NCI-H2171 treated with DMSO at 0.1 percent for 48 hours (cell line): ENCODE measurements at places on chromosomes 4 and X.

GRCh38 chr4:130067419-130067818 is 971.5 kb downstream of the C4orf33 start:
- DNase-seq = no peak

GRCh38 chrX:91066104-91066503 is 368.5 kb upstream of the PABPC5 start:
- DNase-seq = no peak

DNA sequence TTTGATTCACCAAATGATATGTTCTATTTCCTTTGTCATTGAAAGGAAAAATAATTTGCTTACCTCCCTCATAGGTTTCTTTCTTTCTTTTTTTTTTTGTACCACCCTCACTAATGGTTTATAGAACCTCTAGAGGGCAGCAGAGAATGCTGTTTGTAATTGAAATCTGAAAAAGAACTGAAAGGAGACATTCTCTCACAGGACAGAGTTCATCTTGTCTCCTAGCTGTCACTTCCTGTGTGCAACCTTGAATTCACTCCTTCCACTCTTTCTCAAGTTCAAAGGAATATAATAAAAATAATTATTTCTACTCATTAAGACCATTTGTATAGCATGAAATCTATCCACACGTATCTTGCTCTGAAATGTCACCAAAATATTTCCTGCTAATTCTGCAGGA is 51.0 kb downstream of the GUCY1B1 start:
- peak; percentile 58 for DNase-seq

GRCh38 chr4:60605646-60606354 is 594.3 kb upstream of the ADGRL3 start:
- DNase-seq = no peak

- DNase-seq = no peak
Measured at GRCh38 chrX:105282077-105282476, 61.6 kb upstream of the TEX13A start.

DNA sequence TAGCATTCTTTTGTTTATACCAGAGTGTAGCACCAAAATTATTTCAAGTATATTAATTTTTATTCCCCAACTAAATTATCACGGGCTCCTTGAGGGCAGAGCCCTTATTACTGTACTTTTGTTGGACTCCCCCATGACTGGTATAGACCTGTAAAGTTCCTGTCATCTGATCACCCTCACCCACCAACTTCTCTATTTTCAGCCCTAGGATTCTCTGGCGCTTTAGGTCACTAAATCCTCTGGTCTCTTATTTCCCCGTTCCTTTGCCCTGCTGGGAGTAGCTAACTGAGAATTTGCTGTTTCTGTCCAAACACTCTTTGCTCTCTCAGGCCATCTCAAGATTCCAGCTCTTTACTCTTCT is 3.2 kb upstream of the XKRX start:
- no peak for DNase-seq
